ENCODE measurements at places on chromosomes 6 and 20.

GRCh38 chr6:56764081-56764566, 121.4 kb upstream of the DST start:
- DNase-seq, result peak; percentile 40

GRCh38 chr6:97864826-97865225, 581.8 kb upstream of the MMS22L start:
- DNase-seq, result no peak

- DNase-seq, result no peak
Measured at GRCh38 chr6:24743265-24743943, 24.4 kb upstream of the C6orf62 start.

DNA sequence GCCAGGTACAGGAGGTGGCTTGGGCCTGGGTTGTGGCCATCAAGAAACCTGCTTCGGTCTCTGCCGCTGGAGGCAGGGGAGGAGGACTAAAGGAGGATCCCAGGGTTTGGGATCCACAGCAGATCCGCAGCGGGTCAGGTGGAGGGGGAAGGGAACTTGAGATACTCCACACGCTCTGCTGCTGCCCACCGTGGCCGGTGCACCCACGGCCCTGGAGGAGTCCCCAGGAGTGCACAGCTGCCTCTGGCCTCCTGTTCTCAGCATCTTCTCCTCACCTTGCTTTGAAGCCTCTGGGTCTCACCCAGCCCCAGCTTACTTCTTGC, 286.8 kb downstream of the CDH4 start:
- no peak for DNase-seq

GRCh38 chr6:35318196-35319171, 20.9 kb downstream of the DEF6 start:
- peak; percentile 96 for DNase-seq

GRCh38 chr6:154960854-154961530, 34.1 kb upstream of the TIAM2 start:
- no peak for DNase-seq

GRCh38 chr20:35433337-35433736, 4.7 kb downstream of the GDF5 start:
- DNase-seq, result no peak
